ENCODE measurements at places on chromosomes 4 and X.

DNA sequence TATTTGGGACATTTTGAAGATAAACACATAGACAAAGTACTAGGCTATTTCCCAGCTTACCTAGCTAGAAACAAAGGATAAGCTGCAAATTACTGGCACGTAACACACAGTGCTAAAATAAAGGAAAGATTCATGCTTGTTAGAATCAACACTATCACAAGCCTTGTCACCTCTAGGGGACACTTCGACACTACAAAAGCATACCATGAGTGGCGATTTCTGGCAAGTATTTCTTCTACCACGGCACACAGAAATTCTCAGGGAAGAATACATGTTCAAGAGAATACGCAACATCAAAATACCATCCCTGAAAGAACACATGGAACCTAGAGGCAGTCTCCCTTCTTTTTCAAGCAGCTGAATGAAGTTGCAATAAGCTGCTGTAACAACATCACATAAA is 5.1 kb downstream of the MECP2 start:
- no peak for DNase-seq

GRCh38 chr4:24668956-24669355 is 84.6 kb upstream of the DHX15 start:
- peak; percentile 11 for DNase-seq

- no peak for DNase-seq
Observed at GRCh38 chr4:8028884-8029568, 89.4 kb upstream of the AFAP1 start.

DNA sequence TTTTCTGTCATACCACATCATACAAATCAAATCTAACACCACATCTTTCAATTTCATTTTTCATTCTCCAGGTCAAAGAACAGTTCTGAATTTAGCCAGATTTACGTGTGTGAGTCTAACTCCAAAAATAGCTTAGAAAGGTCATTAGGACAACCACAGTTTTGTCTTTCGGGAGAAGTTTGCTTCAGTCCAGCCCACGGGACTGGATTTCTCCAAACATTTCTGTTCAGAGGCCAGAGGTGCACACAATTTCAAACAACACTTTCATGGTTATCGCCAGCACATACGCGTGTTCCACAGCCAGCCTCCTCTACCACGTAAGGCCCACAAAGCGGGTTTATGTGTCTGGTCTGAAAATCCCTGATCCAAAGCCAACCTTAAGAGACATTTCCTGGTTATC is 65.9 kb downstream of the VEGFC start:
- no peak for DNase-seq

- no peak for DNase-seq
Observed at GRCh38 chrX:118566359-118566758, 70.7 kb downstream of the DOCK11 start.

DNA sequence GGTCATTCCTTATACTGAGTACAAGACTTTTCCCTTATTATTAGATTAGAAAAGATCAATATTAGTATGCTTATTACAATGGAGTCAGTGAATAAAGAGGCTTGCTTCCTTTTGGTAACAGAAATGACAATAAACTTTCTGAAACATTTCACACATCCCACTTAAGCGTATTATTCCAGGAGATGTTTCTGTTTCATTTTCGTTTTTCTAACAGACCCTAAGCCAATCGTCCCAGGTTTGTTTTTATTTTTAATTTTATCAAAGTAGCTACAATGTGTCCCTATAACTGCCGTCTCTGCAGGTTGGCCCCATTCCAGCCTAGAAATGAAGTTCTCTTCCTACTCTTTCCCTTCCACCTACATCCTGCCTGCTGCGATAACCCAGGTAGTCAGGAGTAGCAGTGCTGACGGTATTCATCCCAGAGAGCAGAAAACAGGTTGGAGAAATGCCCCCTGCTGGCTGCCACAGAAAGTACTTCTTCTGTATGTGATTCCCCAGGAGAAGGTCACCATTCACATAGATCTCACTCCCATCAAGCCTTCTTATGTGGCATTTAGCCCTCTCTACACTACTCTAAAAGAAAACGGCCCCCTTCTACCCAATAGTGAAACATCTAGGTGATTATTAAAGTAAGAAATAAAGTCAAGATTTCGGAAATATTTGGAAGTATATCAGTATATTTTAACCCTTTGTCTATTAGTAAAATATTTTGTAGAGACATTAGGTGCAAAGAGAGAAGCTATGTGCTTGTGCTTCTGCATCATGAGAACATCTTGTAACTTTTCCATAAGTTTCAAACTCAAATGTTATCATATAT is 40.4 kb downstream of the ENPEP start:
- DNase-seq = peak; percentile 45

- DNase-seq = no peak
Observed at GRCh38 chrX:143435916-143436315, 81.4 kb downstream of the SPANXN3 start.

DNA sequence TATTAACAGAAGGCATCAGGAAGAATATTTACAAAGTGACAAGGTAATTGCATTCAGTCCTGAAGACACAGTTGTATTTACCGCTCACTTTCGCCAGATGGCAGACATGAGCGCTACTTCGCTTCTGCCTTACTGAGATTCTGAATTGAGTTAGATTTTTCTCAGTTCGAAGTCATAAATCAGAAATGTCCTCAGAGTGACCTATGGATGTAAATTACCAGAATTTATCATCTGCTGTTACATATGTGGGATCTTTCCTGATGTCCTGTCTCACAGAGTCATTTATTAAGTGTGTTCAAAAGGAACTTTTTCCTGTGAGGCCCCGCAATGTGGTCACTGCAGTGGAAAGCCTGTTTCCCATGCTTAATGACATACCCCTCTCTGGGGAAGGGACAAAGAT is 97.3 kb upstream of the DCLK2 start:
- peak; percentile 49 for DNase-seq

GRCh38 chr4:154455111-154455510 is 36.5 kb downstream of the DCHS2 start:
- DNase-seq = no peak

GRCh38 chrX:40168480-40169011 is 70.8 kb upstream of the BCOR start:
- no peak for DNase-seq

GRCh38 chrX:136679531-136679930 is 31.6 kb downstream of the CD40LG start:
- no peak for DNase-seq

GRCh38 chr4:71664366-71664765 is 119.5 kb downstream of the GC start:
- DNase-seq = no peak

DNA sequence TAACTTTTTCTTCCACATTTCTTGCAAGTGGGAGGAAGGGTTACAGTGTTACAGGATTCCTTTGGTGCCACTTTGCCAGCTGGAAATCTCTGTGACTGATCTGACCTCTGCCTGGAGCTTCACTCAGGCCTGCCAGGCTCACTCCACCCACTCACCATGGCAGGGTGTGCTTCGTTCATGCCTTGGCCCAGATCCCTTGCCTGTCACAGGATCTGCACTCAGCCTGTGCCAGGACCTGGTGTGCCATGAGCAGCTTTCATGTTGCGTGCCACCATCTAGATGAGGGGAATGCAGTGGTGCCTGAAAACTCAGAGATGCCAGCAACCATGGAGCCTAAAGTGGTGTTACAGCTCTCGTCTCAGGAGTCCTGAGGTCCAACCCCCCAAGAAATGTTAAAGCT is 2596.4 kb downstream of the PCDH7 start:
- DNase-seq = no peak

DNA sequence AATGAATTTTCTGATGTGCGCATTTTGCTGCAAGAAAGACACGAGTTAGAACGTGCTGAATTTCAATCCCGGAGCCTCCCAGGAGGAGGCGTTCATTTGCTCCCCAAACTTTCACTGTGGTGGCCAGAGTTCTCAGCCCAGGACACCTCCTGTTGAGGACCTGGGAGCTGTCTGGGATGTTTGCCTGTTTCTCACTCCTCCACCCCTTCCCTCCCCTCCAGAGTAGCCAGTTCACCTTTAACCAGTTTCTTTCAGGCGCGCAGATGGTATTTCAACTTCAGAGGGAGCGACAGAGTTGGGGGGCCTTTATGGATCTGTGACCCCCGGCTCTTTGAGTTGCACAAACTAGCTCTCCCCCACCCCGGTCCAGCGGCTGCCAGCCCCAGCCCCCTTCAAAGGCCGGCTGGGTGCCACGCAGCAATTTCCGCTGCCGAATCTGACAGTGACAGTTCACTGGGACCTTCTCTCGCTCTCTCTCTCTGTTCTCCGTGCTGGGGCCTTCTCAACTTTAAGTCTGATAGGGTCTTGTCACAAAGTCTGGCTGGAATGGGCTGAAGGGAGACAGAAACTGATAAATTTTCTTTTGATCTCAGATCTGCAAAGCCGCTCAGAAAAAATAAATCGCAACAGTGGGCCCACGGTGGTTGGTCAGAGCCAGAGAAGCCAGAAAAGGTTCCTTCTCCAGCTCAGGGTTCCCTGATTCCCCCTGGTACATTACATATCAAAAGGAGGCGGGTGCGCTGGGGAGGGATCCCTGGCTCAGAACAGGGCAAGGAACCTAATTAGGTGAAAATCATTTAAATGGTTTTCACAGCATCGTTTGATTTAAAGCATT is 100.0 kb upstream of the STX18 start:
- no peak for DNase-seq

- DNase-seq = no peak
Observed at GRCh38 chr4:2412534-2412884, 5.9 kb downstream of the ZFYVE28 start.

GRCh38 chr4:156052116-156052515 is 98.5 kb upstream of the CTSO start:
- DNase-seq = no peak

- peak; percentile 29 for DNase-seq
Observed at GRCh38 chrX:70455366-70456202, 10.9 kb downstream of the DLG3 start.

DNA sequence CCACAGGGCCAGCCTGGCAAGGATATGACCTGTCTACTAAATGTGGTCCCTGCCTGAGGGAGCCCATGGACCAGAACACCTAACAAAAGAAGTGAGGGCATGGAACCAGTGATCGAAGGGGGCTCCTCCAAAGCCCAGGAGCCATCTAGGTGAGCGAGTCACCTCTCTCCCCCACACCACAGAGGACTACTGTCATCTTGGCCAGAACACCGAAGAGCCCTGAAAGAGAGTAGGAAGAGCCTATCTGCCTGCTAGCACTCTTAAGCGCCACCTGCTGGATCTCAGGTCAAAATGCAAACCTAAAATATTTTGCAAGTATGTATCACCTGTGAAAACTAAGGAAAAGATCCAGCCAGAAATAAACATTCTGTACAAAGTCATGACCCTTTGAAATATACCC is 137.9 kb upstream of the ZXDB start:
- no peak for DNase-seq

DNA sequence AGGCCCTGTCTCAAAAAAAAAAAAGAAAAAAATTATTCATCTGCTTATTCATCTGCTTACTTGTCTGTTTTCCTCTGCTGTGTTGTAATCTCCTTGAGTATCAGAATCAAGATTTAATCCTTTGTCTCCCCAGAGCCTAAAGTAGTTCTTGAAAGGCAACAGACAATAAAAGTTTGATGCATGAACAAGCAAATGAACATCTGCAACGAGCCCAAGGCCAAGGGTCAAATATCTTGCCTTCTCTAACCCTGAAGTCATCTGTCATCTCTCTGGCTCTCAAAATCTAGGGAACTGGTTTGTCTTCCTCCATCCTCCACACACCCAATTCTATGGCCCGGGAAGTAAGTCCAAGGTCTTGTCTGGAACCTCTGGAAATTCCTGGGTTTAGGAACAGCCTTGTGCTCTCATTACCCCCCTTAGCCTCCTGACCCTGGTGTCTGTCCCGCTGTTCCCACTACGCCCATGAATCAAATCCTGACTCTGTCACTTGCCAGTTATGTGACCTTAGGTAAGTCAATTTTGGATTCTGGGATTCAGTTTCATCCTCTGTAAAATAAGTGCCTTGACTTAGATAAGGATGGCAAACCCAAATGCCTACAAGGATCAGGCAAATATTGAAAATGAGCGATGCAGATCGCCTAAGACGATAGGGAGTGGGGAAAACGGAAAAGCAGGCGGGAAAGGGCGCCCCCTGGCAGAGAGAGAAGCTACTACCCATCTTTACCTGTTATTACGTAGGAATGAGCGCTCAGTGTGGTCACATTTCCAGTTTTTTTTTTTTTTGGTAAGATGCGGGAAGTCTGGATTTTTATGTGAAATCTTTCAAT is 102.7 kb upstream of the DHX15 start:
- DNase-seq = no peak

DNA sequence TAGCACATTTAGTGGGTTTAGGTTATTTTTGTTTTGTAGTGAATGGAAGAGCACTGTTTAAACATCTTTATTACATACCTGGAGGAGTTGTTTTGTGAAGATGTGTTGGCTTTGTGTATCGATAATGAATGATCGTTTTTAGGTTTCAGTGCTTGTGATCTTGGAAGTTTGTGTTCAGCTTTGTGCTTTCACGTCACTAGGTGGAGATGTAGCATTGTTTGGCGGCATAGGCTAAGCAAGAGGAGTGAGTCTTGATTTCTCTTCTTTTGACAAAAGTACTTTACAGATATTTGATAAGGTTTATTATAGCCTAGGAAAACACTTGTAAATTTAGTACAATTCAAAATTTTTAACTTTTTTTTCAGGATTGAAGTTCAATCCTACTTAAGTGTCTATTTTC is 50.4 kb downstream of the PDK3 start:
- DNase-seq = no peak

DNA sequence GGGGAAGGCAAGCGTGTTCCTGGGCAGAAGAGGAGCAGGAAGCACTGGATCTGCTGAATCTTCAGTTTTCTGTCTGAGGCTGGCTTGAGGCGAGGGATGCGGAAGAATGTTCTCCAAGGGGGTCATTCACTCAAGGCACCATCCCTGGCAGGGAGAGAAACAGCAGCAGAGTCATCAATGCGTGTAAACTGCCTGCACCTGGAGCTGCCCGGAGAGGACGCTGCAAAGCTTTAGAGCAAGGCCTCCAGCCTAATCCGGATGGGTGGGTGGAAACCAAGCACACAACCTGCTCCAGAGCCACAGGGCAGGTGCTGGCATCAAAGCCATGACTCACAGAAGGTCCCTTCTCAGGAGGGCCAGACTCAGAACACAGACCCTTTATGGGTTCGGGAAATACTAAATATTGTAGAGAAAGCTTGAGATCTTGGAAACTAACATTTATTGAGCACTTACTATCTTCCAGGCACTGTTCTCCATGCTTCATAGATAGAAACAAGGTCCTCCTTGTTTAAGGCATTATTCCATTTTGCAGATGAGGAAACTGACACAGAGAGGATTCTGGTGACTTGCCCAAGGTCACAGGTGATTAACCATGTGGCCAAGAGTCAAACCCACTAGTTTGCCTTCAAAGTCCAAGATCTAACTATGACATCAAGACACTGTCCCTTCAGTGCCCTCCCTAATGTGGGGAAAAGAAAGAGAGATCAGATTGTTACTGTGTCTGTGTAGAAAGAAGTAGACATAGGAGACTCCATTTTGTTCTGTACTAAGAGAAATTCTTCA is 7.7 kb downstream of the PROM1 start:
- DNase-seq = no peak

GRCh38 chr4:8308856-8309771 is 39.6 kb downstream of the HTRA3 start:
- no peak for DNase-seq

All from NCI-H1436 (cell line).